ENCODE measurements at places on chromosomes 16 and 17.

- no peak for DNase-seq
These were observed 16.2 kb upstream of the ASGR2 start for GRCh38 chr17:7130621-7131422.

- DNase-seq: no peak
These were observed at the start of gene ACAP1 for GRCh38 chr17:7336240-7337175. TSS of gene ACAP1 (plus strand) at chr17:7336529. CDS start at chr17:7336735, 206 bp downstream.

GRCh38 chr17:49835472-49835871 is 12.4 kb downstream of the TAC4 start:
- no peak for DNase-seq

GRCh38 chr17:45729294-45729907 is 54.7 kb upstream of the CRHR1 start:
- DNase-seq: no peak

- no peak for DNase-seq
These were observed 60.3 kb downstream of the GSG1L start for GRCh38 chr16:28003021-28003865.

GRCh38 chr17:55160501-55160900 is 104.3 kb upstream of the HLF start:
- DNase-seq: no peak

DNA sequence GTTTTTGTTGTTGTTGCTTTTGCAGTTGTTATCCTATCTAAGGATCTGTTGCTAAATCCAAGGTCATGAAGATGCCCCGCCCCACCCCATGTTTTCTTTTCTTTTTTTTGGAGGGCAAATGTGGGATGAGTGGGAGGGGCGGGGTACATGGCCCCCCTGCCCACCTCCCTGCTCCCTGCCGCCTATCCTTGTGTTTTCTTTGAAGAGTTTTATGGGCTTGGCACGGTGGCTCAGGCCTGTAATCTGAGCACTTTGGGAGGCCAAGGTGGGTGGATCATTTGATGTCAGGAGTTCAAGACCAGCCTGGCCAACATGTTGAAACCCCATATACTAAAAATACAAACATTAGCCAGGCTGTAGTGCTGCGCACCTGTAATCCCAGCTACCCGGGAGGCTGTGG is 18.8 kb upstream of the GOSR1 start:
- no peak for DNase-seq

GRCh38 chr17:81980707-81981343 is 3.4 kb downstream of the ASPSCR1 start:
- DNase-seq: no peak

DNA sequence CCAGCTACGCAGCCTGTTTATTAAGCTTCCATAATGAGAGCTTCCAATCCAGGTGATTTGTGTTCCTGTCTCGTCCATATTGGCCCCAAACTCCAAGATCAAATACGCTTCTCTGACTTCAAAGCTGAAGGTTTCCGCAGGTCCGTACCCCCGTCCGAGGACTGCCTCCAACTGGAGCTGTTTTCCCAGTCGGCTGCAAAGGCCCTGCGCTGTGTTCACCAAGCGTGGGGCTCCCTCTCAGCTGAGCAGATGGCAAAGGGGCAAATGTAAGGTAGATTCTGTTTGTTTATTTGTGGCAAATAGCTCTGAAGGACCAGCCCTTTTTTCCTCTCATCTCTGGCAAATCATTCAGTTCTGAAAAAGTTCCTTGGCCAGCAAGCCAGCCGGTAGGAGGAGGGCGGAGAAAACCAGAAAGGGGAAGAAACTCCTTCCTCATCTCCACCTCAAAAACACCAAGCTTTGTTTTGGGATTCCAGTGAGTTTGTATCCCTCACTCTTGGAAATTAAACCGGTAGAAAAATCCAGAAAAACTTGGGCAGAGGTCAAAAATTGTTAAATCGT is 35.2 kb downstream of the NXN start:
- no peak for DNase-seq

All from neuronal stem cell (in vitro differentiated cells).